ENCODE measurements at places on chromosomes 12 and 14.

DNA sequence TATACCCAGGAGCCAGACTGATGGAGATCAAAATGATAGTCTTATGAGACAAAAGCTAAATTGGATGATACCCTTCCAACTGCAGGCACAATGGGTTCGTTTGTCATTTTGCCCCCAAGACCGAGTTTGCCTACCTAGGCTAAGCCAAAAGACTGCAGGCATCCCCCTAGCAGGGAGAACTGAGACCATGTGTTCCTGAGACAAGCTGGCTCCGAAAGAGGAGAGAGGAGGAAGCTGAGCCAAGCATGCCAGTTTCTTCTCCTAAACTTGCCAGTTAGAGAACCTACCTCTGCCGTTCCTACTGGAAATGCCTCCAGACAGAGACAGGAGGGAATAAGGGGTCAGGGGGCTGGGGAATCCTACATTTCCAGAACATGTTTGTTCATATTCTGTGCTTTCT lies 8.3 kb upstream of the ELK3 start:
- no peak for DNase-seq

DNA sequence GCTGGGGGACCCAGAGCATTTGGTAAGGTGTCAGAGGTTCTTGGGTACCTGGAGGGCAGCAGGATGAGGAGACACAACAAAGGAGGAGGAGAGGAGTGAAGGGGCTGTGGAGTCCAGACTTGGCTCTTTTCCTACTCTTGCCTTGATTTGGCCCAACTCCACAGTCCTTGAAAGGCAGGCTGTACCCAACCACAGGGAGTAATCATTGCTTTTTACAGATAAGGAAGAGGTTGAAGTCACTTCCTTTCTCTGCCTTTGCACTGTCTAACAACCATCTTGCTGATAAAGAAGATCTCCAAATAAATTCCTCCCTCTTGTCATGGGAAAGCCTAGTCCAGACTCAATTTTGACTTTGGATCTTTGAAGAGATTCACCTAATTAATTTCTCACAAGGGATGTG lies 226.8 kb upstream of the HMGA2 start:
- no peak for DNase-seq

GRCh38 chr14:66143387-66144112 lies 342.6 kb upstream of the CCDC196 start:
- DNase-seq = no peak

GRCh38 chr12:65845751-65846537 lies 21.7 kb downstream of the HMGA2 start:
- no peak for DNase-seq

DNA sequence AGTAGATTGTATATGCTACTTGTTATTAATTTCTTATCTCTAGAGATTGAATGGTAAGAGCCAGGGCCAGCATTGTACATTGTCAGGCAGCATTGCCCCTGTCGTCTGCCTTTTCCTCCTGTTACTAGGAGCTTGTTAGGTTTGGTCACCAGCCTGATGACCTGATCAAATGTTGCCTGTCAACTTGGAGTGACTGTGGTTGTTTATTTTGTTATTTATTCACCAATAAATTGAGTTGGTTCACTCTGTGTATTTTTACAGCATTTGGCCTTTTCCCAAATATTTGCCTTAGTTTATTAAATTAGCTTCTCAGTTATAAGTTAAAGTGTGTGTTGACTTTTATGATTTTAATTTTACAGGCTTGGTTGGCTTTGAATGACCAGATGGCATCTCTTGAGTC lies 88.4 kb downstream of the PRKCH start:
- DNase-seq = no peak

- no peak for DNase-seq
These were observed 688.6 kb downstream of the NOVA1 start for GRCh38 chr14:25909045-25909747.

GRCh38 chr12:48542300-48542928 lies 17.0 kb downstream of the OR8S1 start:
- no peak for DNase-seq

DNA sequence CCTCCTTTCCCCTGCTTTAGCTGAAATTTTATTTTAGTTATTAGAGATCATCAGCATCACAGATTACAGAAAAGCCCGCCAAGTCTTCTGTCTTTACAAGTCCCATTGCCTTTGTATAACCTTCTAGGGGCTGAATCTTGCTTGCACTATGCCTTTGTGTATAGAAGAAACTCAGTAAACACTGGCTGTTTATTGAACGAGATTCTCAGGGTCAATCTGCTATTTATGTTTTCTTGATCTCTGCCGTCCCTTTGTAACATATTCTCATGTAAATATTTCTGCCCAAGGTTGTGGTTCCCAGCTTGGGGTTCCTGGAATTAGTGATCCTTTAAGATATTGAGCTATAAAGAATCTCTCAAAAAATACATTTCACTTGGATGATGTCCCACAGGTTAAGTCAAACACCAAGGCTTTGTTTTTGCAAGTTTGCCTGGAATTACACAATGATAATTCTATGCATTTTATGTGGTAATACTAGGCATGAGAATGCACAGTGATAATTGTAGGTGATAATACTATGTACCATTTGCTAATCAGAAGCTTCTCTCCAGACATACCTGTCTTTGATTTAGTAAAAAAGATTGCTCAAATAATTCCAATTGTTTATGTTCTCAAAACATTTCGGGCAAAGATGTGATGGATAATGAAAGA lies 40.6 kb upstream of the FGF6 start:
- DNase-seq = no peak

GRCh38 chr14:91241863-91242262 lies 2.6 kb downstream of the GPR68 start:
- no peak for DNase-seq

DNA sequence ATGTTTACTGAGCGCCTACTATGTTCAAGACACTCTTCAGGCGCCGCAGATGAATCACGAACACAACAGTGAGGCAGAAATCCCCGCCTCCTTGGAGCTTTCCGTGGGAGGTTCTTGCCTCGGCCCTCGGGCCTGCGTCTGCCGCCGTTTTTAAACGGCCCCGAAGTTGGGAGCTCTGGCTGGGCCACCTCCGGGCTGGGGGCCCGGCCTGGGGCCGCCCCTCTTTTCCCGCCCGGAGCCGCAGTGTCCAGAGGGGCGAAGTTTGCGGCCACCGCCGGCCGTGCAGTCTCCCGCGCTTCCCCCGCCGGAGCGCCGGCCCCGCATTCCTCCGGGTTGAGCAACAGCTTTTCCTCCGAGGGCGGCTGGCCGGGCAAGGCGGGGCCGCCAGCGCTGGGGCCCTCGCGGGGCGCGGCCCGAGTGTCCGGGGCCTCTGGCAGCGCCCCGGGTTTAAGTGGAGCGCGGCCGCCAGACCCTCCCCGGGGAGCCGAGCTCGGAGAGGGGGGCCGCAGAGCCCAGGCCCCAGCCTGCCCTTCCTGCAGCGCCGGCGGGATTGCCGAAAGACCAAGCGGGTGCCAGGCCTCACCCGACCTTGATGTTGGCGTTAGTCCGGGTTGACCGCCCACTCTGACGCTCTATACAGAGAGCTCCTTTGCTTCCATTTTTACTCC lies 18.7 kb upstream of the CTDSP2 start:
- no peak for DNase-seq

DNA sequence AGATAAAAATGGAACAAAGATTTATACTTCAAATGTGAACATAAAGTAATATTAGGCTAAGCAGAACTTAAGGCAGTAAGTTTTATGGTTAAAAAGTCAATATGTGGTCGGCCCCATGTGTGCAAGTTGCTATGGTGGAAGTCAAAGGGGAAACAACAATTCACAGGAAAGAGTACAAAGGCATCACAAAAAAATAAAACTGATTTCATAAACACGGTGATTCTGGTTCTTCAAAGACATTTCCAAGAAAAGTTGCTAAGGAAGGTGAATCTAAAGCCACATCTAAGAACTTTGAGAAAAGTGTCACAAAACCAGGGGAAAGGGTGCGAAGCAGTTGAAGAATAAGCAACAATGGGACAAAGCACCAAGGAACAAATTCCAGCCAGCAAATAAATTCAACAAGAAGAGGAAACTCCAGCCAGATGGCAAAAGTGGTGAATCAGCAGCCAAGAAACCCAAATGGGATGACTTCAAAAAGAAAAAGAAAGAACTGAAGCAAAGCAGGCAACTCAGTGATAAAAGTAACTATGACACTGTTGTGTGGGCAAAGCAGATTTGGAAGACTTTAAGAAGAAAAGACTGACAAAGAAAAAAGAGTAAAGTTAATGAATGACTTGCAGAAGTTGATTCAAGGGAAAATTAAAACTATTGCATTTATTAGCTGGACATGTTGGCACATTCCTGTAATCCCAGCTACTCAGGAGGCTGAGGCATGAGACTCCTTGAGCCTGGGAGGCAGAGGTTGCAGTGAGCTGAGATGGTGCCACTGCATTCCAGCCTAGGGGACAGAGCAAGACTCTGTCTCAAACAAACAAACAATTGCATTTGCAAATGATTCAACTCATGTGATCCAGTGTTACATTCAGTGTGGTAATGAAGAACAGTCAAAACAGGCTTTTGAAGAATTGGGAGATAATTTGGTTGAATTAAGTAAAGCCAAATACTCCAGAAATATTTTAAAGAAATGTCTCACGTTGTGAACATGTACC lies 19.5 kb downstream of the PTGDR start:
- DNase-seq = no peak

DNA sequence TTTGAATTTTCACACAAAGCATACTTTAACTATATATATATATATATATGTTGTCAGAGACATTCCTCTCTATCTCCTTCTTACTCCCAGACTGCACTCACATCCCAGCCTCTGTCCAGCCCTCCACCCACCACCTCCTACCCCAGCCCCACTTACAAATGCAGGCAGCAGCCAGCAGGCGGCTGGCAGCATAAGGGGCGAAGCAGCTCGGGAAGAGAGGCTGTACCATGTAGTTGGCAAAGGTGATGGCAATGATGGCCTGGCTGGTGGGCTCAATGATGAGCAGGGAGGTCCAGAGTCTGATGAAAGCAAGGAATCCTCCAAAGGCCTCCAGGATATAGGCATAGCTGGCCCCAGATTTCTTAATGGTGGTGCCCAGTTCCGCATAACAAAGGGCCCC lies 2.5 kb downstream of the SLC7A7 start:
- no peak for DNase-seq

DNA sequence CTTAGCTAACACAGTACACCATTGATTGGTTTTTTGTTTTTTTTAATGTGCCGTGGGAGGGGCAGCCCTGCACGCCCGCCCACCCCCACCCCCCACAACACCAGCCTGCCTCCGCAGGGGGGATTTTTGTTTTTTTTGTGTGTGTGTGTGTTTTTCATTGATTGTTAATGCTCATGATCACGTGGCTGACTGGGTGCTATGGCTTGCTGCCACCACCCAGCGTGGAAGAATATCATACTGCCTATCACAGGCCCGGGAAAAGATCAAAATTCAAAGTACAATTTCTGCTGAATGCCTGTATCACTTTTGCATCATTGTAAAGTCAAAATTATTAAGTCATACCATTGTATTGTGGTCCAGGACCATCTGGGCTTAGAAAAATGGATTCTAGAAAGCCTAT lies 8.3 kb downstream of the RESF1 start:
- no peak for DNase-seq

DNA sequence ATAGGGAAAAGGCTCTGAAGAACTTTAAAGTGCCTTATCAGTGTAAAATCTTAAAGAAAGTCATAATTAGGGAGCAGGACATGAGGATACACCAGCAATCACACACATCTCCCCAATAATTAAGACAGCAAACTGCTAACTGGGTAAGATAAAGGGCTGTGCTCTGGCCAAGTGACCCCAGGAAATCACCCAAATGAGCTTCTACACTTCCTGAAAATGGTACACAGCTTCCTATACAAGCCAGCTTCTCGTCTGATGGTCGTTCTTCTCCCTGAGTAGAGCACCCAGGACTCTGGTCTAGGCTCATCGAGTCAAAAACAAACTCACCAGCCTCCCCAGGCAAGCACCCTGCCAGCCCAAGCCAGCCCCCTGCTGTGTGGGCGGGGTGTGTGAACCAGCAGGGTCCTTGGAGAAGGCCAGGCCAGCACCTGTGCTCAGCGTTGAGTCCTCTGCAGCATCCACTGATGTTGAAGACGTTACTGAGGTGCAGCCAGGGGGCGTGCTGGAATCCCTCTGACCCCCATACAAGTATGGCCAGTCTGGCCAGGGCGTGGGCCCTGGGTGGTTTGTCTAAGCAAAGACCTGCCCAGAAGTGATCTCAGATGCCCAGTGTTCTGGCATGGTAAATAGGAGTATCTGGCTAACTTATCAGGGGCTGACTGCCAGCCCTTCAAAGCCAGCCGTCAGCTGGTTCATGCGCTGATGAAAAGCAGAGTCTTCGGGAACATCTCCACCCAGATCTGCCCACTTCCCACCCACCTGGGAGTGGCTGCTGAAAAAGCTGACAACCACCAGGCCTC lies 41.4 kb downstream of the ACTN1 start:
- DNase-seq = no peak

DNA sequence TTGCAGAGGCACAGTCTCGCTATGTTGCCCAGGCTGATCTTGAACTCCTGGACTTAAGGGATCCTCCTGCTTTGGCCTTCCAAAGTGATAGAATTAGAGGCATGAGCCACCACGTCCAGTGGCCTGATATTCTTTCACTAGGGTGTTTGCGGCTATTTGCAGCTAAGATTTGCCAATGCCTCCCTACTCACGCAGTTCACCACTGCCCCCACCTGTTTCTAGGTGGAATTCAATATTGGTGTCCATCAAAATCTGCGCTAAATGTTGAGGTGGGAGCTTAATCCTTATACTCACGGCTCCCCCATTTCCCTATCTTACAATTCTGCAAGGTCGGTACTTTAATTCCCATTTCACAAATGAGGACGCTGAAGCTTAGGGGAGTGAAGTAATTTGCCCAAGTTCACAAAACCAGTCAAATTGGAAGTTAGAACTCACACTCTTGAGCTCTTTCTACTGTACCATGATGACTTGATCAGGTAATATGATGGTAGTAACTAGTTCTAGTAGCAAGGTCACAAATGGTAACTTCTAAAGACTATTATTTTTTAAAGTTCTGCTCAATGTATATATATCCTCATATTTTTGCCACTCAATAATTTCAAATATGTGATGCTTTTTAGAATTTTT lies 22.1 kb upstream of the LRRC9 start:
- no peak for DNase-seq

- no peak for DNase-seq
These were observed 17.9 kb downstream of the CIT start for GRCh38 chr12:119859241-119859640.
